ENCODE measurements at places on chromosomes 13 and 19.

GRCh38 chr13:32323912-32324311, 8.6 kb downstream of the BRCA2 start:
- DNase-seq: no peak

DNA sequence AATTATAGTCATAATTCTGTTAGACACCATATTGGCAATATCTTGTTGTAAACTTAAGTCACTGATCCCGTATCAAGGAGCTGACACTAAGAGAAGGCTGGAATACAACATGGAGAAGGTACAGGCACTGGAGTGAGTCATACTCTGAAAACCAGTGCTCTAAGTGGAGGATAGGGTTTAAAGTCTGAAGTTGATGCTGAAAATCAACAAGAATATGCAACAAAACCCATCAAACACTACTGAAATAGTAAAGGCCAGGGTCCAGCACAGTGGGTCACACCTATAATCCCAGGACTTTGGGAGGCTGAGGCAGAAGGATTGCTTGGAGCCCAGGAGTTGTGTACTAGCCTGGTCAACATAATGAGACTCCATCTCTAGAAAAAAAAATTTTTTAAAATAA, 73.2 kb upstream of the KLF5 start:
- no peak for DNase-seq

GRCh38 chr19:53903055-53903680, 5.9 kb upstream of the CACNG7 start:
- no peak for DNase-seq

DNA sequence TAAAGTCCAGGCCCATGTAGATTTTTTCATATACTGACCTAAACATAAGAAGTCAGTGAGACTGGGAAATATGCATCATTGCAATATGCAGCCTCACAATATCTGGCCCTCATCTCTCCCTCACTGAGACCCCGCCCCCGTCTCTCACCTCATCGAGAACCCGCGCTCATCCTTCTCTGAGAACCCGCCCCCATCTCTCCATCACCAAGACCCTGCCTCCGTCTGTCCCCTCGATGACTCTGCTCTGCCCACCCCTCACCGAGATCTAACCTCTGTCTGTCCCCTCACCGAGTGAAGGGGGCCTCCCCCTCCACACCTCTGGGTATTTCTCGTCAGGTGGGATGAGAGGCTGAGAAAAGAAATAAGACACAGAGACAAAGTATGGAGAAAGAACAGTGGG, 20.5 kb upstream of the ZNF846 start:
- no peak for DNase-seq

- no peak for DNase-seq
Measured at GRCh38 chr13:74865656-74866055, 616.3 kb downstream of the TBC1D4 start.

- DNase-seq: no peak
Measured at GRCh38 chr19:32324631-32325285, 20.7 kb upstream of the ZNF507 start.

DNA sequence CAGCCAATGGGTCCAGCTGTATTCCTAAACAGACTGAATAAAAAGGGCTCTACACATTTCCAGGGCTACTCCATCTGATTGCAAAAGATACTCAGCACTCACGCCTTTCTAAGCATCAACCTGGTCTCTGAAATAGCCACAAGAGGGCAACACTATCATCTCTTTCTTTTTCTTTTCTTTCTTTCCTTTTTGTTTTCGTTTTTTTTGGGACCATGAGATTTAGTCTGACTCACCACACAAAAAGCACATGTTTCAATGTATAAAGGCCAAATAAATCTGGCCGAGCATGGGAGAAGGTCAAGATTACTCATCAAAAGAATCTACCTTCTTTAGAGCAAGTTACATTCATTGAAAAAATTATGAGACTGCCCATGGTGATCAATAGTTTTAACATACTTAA, 805.6 kb upstream of the ARGLU1 start:
- DNase-seq: no peak

GRCh38 chr13:19726611-19727010, 56.1 kb downstream of the PSPC1 start:
- DNase-seq: no peak

GRCh38 chr19:42191330-42191729, 26.1 kb downstream of the DEDD2 start:
- DNase-seq: no peak

DNA sequence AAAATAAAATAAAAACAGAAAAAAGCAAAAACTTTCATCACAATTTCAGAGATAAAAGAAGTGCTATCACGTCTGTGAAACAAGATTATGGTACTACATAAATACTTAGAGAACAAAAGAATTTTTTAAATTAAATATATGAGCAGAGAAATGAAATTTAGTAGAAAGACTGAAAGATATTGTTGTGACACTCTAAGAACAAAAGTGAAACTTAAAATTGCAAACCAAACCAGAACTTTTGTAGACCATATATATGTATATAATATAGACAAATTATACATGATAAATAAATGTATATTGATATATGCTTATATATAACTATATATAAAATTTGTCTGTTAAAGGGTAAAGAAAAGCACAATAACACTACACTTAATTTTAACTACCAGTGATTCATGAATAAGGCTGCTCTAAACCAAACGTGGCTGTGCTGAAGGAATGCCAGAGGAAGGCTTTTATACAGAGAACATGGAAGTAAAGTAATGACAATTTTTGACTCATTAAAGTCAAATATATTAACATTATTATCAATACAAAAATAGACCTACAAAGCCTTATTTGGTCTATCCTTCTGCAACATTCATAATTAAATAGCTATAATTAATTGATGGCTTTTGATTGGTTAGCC, 1516.7 kb upstream of the PCDH20 start:
- DNase-seq: no peak

DNA sequence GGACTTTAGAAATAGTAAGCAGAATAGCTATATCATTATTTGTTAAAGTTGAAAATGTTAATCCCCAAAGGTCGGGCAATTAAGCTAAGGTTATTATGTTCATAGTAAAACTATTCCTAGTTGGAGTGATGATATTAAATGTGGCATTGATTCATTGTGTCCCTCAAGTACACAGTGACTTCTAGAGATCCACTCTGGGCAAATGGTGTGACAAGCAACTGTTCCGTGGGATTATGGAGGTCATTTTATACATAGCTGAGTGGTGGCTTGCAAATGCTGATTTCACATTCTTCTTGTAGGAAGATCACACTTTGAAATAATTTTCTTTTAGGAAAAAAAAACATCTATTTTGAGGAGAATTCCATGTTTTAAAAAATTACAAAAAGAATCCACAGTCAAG, 317.8 kb downstream of the ATP8A2 start:
- DNase-seq: no peak

DNA sequence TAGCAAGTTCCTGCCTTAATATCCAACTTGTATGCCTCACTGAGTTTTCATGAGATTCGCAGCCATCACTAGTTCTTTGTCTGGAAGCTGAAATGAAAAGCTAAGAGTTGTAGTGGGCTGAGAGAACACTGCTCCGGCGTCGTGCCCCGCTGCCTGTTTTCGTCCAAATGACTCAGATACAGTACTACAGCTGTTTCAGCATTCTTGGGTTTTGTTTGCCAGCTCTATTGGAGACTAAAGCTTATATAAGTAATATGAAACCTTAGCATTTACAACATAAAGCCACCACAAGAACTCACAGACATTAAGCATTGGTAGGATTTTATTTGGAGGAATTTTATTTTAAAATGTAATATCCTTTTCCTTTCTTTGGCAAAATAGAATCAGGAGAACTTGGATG, 299.7 kb downstream of the DLEU7 start:
- DNase-seq: no peak

GRCh38 chr19:3761382-3762129, at the start of gene APBA3:
APBA3 (minus strand) TSS chr19:3761692; CDS start chr19:3760264, 1,428 bp downstream.
- DNase-seq: peak; percentile 90

DNA sequence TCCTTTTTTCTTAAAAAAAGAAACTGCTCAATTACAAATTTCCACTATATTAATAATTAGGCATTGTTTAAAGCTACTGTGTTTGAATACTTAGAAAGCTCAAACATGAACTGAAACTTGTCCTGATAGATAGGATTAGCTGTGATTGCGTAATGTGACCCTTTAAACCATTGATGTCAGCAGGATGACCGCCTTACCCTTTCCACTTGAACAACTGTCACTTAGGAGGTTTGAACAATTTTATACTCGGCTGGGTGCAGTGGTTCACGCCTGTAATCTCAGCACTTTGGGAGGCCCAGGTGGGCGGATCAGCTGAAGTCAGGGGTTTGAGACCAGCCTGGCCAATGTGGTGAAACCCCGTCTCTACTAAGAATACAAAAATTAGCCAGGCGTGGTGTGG, 2.9 kb downstream of the LAMP1 start:
- DNase-seq: no peak

DNA sequence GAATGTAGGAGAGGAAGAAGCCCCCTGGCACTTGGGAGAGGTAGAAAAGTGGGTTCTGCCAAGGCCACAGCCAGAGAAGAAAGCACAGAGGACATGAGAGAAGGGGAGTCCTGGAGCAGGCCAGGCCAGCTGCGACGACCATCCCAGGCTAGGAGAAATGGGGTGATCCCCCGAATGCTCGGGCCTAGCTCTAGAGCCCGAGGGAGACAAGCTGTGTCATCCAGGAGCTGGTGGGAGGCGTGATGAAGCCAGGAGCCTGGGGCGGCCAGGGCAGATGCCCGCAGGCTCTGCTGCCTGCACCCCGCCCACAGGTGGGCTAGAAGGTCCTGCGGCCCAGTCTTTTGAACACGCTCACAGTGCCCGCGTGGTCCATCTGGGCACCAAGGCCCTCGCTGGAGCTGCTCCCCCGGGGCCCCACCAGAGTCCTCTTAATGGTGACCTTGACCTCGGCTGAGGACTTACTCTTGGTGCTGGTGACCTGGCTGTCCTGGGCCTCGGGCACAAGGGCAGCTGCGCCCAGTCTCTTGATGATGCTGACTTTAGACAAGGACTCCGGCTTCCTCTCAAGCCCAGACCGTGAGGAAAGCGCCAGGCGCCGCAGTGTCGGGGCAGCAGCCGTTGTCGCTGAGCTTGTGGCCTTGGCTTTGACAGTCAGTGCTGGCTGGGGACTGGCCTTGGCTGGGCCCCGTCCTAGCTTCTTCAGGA, 26.5 kb downstream of the C19orf47 start:
- DNase-seq: no peak

DNA sequence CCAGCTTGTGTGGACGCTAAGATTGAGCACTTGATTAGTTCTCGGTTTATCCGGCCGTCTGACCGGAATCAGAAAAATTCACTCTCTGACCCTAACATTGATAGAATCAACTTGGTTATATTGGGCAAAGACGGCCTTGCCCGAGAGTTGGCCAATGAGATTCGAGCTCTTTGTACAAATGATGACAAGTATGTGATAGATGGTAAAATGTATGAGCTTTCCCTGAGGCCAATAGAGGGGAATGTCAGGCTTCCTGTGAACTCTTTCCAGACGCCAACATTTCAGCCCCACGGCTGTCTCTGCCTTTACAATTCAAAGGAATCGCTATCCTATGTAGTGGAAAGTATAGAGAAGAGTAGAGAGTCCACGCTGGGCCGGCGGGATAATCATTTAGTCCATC, 59.6 kb downstream of the ARHGAP35 start:
- no peak for DNase-seq

- no peak for DNase-seq
Measured at GRCh38 chr13:57740719-57741118, 109.2 kb downstream of the PCDH17 start.

- no peak for DNase-seq
Measured at GRCh38 chr19:37955986-37956385, 49.0 kb downstream of the SIPA1L3 start.

- no peak for DNase-seq
Measured at GRCh38 chr13:45781553-45782326, 69.8 kb downstream of the SIAH3 start.

DNA sequence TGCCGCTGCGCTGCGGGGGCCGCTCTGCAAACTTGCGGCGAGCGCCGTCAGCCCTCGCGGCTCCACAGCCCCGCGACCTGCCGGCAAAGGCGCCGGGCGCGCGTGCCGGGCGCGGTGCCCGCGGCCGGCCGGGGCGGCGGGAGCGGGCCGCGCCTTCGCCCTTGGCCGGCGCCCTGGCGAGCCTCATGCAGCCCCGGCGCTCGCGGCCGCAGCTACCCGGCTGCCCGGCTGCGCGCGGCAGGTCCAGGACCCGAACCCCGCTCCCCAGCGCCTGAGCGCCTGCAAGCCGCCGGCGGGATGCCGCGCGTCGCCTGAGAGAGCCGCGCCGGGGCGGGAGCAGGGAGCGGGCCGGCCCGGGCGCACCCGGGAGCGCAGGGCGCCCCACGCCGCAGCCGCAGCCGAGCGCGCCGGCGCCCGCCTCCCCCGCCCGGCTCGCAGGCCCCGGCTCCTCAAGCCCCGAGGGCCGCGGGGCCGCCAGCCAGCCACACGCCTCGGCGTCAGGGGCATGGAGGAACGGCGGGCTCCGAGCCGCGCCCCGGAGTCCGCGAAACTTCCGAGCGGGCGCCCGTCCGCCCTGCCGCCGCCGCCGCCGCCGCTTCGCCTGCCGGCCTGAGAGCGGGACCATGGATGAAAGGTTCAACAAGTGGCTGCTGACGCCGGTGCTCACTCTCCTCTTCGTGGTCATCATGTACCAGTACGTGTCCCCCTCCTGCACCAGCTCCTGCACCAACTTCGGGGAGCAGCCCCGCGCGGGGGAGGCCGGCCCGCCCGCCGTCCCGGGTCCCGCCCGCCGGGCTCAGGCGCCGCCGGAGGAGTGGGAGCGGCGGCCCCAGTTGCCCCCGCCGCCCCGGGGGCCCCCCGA, 564 bp downstream of the HS6ST3 start:
- DNase-seq: no peak

- DNase-seq: no peak
Measured at GRCh38 chr13:112443995-112444311, 67.8 kb downstream of the SPACA7 start.

- no peak for DNase-seq
Measured at GRCh38 chr13:113013878-113014751, 45.1 kb downstream of the MCF2L start.

- no peak for DNase-seq
Measured at GRCh38 chr13:110227864-110228643, 78.9 kb downstream of the COL4A1 start.

- no peak for DNase-seq
Measured at GRCh38 chr13:76884186-76884906, 1.9 kb downstream of the KCTD12 start.

DNA sequence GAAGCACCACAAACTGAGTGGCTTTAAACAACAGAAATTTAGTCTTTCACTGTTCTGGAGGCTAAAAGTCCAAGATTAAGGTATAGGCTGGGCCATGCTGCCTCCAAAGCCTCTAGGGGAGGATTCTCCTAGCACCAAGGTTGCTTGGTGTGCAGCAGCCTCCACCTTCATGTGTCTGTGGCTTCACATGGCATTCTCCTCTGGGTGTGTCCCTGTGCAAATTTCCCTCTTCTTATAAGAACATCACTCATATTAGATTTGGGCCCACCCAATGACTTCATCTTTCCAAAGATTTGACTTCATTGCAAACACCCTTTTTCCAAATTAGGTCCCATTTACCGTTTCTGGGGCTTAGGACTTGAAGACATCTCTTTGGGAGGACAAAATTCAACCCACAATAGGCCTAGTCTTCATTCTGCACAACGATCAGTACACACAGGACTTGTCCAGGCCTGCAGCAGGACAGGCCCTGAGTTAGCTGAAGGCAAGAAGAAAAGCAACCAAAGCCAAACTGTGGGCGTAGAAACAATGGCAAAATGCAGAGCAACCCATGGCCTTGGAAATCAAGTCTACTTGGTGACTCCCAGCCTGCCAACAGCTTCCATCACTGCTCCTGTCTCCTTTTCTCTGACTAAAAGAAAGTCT, 521.2 kb upstream of the NBEA start:
- no peak for DNase-seq
